Neural progenitor cell (in vitro differentiated cells): ENCODE measurements at places on chromosomes 13 and 19. TPM values are rescaled to one million over a fixed set of nuclear protein-coding genes. Genes with fewer than 3 reads are reported as not detected.

Gene ZNF628
- 5.0 TPM in 1 of 2 replicates, not detected in the other for total RNA-seq

Gene SYNE4
- total RNA-seq, result 2.3 and 10.9 TPM in 2 replicates

Gene FAM83E
- 0.06 and 2.6 TPM in 2 replicates for total RNA-seq

Gene ZNF91
- 69.7 and 105 TPM in 2 replicates for total RNA-seq

Gene MUC16
- under 0.01 and 0.07 TPM in 2 replicates for total RNA-seq

Gene ASPDH
- not detected in 2 replicates for total RNA-seq

Gene ZNF567
- total RNA-seq, result 26.9 and 27.7 TPM in 2 replicates

Gene LHB
- not detected in 2 replicates for total RNA-seq

Gene ACTMAP
- 1.9 and 4.3 TPM in 2 replicates for total RNA-seq

Gene CYP2A6
- total RNA-seq, result not detected in 2 replicates

Gene KCNK6
- 0.92 and 2.5 TPM in 2 replicates for total RNA-seq

Gene COG6
- total RNA-seq, result 18.9 and 33.1 TPM in 2 replicates

Gene ZNF350
- 4.6 and 7.3 TPM in 2 replicates for total RNA-seq

Gene WBP4
- 9.0 and 12.9 TPM in 2 replicates for total RNA-seq

Gene ZNF776
- 33.9 and 48.3 TPM in 2 replicates for total RNA-seq

Gene GNA15
- not detected in 2 replicates for total RNA-seq

Gene CD209
- not detected in 2 replicates for total RNA-seq

Gene SHC2
- total RNA-seq, result 3.2 and 15.9 TPM in 2 replicates

Gene TLE6
- total RNA-seq, result 0.22 and 1.8 TPM in 2 replicates

Gene ICAM5
- total RNA-seq, result 0.46 TPM in 1 of 2 replicates, not detected in the other

Gene ABCA7
- 1.4 and 21.9 TPM in 2 replicates for total RNA-seq

Gene ITGBL1
- total RNA-seq, result not detected in 2 replicates

Gene LIM2
- 0.26 and 3.2 TPM in 2 replicates for total RNA-seq

Gene CDX2
- not detected in 2 replicates for total RNA-seq

Gene KCNC3
- 0.41 and 1.2 TPM in 2 replicates for total RNA-seq

Gene CEACAM8
- not detected in 2 replicates for total RNA-seq

Gene ZDHHC20
- 105 and 175 TPM in 2 replicates for total RNA-seq

Gene LINGO3
- 1.5 TPM in 1 of 2 replicates, not detected in the other for total RNA-seq

Gene BORCS8
- 6.3 and 15.1 TPM in 2 replicates for total RNA-seq

Gene PSG6
- total RNA-seq, result not detected in 2 replicates

Gene KRTDAP
- total RNA-seq, result not detected in 2 replicates

Gene KIR2DL4
- not detected in 2 replicates for total RNA-seq

Gene FXYD7
- 0.13 and 0.56 TPM in 2 replicates for total RNA-seq

Gene BEST2
- total RNA-seq, result not detected in 2 replicates

Gene GFY
- total RNA-seq, result 0.09 TPM in 1 of 2 replicates, not detected in the other

Gene LRRC4B
- total RNA-seq, result 12.0 and 54.6 TPM in 2 replicates

Gene ICAM1
- total RNA-seq, result 0.40 and 0.80 TPM in 2 replicates

Gene NXNL1
- total RNA-seq, result not detected in 2 replicates

Gene SLC5A5
- 0.37 and 0.51 TPM in 2 replicates for total RNA-seq

Gene SLC35E1
- total RNA-seq, result 16.4 and 24.8 TPM in 2 replicates

Gene ARHGEF1
- total RNA-seq, result 10.9 and 25.2 TPM in 2 replicates

Gene RASGRP4
- 0.09 TPM in 1 of 2 replicates, not detected in the other for total RNA-seq

Gene KLK2
- total RNA-seq, result not detected in 2 replicates

Gene AP1M1
- total RNA-seq, result 26.5 and 53.3 TPM in 2 replicates

Gene CGB3
- total RNA-seq, result not detected in 2 replicates

Gene C19orf18
- 0.15 TPM in 1 of 2 replicates, not detected in the other for total RNA-seq

Gene IGFL2
- not detected in 2 replicates for total RNA-seq

Gene PDE4A
- total RNA-seq, result 0.37 and 1.5 TPM in 2 replicates

Gene CASP14
- total RNA-seq, result not detected in 2 replicates

Gene CGB2
- 1.0 TPM in 1 of 2 replicates, not detected in the other for total RNA-seq

Gene PRRG2
- total RNA-seq, result 0.09 and 0.68 TPM in 2 replicates

Gene S1PR4
- total RNA-seq, result not detected in 2 replicates

Gene CPAMD8
- 16.3 and 36.8 TPM in 2 replicates for total RNA-seq

Gene FOSB
- 2.3 and 5.4 TPM in 2 replicates for total RNA-seq

Gene PEAK3
- not detected in 2 replicates for total RNA-seq

Gene GALP
- total RNA-seq, result 0.71 and 1.8 TPM in 2 replicates

Gene ZNF99
- not detected in 2 replicates for total RNA-seq
